ENCODE measurements at places on chromosomes 3 and 15.

DNA sequence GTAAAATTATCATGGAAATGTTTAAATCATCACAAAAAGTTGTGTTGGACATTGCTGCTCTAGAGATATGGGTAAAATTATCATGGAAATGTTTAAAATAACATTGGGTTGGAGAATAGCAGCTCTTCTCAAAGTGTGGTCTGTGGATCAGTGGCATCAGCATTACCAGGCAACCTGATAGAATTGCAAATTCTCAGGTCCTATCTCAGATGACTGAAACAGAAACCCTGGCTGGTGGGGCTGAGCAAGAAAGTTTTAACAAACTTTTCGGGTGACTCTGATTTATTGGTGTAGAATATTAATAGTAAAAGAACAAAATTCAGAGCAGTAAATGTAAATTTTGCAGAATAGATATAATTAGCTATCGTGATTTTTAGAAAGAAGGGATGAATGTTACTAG is 28.9 kb downstream of the NXPE3 start:
- no peak for DNase-seq

DNA sequence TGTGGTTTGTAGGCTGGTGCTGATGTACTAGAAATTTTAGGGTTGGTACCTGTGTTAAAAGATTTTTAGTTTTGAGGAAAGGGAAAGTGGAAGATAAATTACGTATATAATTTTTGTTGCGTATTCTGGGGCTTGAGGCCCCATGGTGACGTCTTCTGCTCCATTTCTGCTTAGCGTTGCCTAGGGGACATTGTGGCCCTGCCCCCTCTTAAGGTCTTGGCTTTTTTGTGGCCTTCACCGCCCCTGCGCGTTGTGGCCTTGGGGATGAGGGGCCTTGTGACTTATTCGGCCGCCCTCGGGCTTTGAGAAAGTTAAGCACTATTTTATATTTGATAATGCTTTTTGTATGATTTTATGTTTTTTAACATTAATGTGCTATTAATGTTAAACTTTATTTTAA is 182.0 kb downstream of the KLF13 start:
- no peak for DNase-seq

- DNase-seq = peak; percentile 49
Observed at GRCh38 chr3:79032686-79033318, 735.0 kb downstream of the ROBO1 start.

GRCh38 chr15:78067328-78068228 is 9.9 kb downstream of the TBC1D2B start:
- DNase-seq = peak; percentile 56

- no peak for DNase-seq
Observed at GRCh38 chr3:109112946-109113760, 4.8 kb downstream of the MORC1 start.

DNA sequence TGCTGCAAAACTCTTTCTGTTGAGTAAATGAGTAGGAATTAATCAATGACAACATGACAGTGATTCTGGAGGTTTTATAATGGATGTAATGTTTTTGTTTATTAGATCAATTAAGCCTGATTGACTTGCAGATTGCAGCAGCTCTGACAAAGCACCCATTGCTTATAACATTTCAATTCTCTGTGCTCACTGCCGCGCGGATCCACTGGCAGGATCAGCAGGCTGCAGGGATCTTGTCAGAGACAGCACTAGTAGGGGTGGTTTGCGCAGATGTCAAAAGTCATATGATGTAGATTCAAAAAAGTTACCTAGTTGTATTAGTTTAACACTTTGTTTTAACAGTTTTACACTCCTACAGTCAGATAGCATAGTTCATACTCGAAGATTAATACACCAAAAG is 93.4 kb downstream of the MBNL1 start:
- DNase-seq = no peak

GRCh38 chr3:134496471-134497071 is 10.7 kb downstream of the CEP63 start:
- DNase-seq = peak; percentile 20

DNA sequence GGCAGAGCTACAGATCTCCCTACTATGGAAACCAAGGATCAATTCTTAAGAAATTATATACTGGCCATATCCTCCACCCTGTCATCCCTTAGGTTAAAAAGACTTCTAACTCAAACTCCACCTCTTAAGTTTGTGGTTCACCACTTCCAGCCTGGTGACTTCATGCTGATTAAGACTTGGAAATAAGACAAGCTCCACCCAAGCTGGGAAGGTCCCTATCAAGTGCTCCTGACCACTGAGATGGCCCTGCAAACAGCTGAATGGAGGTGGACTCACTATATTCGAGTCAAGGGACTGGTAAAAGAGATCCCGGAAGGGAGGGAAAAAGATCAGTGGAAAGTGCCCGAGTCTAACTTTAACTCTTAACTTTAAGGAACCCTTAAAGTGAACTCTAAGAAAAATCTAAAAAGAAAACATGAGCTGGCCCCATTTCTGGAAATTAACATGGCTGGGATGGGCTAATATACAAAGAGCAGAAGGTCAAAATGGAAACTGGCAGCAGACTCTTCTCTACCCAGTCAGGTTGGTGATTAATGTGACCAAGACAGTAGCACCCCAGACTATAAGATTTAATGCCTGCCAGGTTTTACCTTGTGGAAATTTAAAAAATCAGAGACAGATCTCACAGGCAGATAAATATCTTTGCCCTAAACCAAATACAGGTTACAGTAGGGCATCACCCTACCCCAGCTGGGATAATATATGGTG is 43.9 kb downstream of the PPCDC start:
- peak; percentile 71 for DNase-seq

GRCh38 chr3:16462679-16463078 is 50.8 kb downstream of the RFTN1 start:
- no peak for DNase-seq

- no peak for DNase-seq
Observed at GRCh38 chr3:54649551-54649950, 278.3 kb downstream of the LRTM1 start.

Data from KBM-7 (cell line).